ENCODE measurements at places on chromosomes 13 and 19.
A peak's percentile ranks its signal among the peaks of the same experiment; 100 is the strongest.

DNA sequence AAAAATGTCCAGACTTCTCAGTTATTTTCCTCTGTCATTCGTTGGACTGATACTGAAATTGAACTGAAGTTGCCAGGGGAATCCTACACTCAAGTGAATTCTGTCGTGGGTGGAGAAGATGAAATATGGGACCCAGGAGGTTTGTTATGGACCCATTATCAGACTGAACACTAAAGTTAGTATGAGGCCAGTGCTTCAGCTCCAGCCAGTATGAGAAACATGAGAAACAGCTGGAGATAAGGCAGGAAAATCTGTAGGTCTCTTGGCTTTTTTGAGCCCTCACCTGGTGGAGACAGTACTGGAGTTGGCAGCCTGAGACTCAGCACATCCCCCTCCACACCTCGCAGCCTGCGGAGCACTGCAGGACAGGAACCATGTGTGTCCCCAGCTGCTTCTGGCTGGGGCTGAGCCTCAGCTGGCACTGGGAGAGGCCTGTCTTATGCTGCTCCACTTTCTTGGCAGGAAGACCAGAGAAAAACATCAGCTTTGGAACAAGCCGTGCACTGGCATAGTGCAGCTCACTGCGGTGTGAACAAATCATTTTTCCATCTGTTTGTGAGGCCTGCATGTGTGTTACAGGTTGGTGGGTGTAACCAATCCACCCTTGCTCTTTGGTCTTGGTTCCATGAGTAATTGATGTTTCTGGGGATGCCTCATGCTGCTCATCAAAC lies 641.0 kb downstream of the FGF9 start:
- no peak for DNase-seq

- DNase-seq, result no peak
Measured at GRCh38 chr19:39941615-39942365, 7.4 kb upstream of the FCGBP start.

- DNase-seq, result peak; percentile 16
Measured at GRCh38 chr19:41876847-41877832, at the start of gene CD79A. Gene CD79A (plus strand): TSS chr19:41877279. CDS start chr19:41877305, 26 bp downstream.

DNA sequence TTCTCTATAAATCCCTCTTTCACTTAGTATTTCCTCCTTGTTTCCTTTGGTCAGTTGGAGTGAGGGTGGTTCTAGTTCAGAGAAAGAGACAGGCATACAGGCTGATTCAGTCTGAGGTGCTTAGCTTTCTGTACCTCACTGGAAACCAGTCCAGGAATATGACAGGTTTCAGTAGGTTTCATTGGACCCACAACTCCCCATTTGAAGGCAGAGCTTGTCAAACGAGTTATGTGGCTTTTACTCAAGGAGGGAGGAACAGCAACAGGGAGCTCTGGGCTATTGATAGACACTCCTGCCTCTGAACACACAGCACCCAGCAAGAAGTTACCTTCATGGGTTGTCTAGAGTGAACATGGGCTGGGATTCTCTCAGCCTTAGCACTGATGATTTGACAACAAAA lies 14.5 kb downstream of the ACTN4 start:
- no peak for DNase-seq

DNA sequence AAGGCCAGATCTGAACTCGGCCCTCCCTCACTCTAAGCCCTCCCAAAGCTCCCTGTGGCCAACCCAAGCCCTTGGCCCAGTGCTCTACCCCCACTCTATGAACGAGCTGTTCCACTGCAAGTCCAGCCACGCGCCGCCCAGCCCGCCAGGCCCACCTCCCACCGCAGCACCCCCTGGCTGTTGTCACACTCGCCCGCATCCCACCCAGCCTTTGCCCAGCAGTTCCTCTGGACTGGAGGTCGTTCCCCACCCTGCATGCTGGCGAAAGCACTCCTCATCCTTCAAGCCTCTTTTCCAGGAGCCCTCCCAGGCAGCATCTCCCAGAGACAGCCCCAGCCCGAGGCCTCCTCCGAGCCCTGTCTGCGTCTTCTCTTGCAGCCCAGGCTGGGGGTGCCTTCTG lies 33.1 kb upstream of the ONECUT3 start:
- no peak for DNase-seq

GRCh38 chr19:49361438-49362047 lies 673 bp downstream of the TEAD2 start:
- no peak for DNase-seq

GRCh38 chr13:38376546-38376945 lies 26.9 kb downstream of the UFM1 start:
- DNase-seq, result no peak

GRCh38 chr19:15374796-15375440 lies 4.7 kb downstream of the AKAP8 start:
- DNase-seq, result no peak

DNA sequence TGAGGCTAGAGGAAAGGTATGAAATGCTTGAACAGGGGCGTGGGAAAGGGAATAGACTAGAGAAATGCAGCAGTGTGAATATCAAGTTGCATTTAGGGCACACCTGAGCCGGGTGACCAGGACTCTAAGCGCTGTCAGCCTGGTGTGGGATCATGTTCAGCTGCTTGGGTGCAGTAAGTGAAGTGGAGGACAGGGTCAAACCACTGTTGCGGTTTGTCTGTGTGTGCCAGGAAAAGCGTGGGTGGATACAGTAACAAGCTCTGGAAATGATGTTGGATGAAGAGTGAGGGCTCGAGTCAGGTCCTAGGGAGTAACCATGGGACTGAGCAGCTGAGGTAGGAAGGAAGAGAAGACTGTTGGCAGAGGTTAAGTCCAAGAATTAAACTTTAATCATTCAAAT lies 15.8 kb downstream of the DGKH start:
- DNase-seq, result no peak

- no peak for DNase-seq
Measured at GRCh38 chr13:98350746-98351330, 173.8 kb upstream of the RNF113B start.

GRCh38 chr19:14088634-14089411 lies 1.7 kb downstream of the SAMD1 start:
- no peak for DNase-seq

GRCh38 chr13:78139765-78140164 lies 221.1 kb upstream of the EDNRB start:
- no peak for DNase-seq

DNA sequence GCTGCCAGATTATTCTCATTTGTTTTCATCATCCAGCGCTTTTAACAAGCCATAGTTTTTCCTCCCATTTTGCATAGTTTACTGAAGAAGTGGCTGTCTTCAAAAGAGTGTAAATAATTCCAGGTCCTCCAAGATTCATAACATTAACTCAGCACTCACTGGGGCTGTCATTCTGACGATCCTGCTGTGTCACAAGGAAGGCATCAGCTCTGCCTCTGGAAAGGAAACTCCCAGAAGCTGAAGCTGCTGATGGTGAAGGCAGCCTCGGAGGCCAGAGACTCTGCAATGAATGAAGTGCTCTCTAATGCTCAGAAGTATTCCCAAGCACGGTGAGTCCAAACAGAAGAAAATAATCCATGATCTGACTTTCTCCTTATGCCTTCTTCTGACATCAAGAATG lies 60.0 kb downstream of the FLT1 start:
- DNase-seq, result no peak

DNA sequence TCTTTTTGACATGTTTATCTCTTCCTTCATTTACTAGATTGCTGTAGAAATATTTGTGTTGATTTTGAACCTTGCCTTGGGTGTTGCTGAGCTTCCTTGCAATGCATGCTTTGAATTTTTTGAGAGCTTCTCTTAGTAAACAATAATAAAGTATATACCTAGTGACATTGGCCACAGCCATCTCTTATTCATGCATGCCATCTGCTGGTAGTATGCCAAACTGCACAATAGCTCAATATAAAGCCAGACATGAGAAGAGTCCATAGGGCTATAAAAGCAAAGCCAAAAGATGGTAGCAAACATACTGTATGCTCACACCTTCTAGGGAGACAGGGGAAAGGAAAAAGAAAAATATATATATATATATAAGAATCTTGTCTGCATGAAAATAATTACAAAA lies 18.9 kb upstream of the ZSCAN5A start:
- DNase-seq, result peak; percentile 22

DNA sequence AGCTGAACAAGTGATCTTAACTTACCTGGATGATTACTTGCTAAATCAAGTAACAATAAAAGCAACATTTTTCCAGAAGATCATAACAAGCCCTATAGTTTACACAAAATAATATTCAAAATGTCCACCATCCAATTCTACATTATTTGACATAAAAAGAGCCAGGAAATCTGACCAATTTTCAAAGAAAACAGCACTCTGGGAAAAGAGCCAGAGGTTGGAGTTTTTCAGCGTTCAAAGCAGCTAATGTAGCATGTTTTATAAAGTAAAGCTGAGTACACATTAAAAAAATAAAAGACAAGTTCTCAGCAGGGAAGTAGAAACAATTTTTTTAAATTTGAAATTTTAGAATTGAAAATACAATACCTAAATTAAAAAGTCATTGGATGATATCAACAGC lies 62.6 kb downstream of the UFM1 start:
- DNase-seq, result no peak

DNA sequence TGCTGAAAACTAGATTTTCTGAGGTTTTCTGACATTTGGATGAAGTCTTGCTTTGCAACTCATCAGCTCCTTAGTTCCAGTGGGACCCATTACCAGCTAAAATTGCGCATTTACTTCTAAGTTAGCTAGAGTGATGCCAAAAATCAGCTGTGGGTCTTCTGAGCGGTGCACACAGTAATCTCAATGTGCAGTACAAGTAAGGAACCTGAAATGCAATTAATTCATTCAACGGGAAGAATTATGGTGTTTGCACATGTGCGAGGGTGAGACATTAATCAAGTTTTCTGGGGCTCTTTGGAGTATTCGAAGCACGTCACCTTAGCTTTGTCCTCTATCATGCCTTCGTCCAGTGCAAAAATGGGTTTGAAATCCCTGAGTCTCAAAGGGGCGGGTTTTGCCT lies 146.2 kb downstream of the MYO16 start:
- DNase-seq, result no peak

DNA sequence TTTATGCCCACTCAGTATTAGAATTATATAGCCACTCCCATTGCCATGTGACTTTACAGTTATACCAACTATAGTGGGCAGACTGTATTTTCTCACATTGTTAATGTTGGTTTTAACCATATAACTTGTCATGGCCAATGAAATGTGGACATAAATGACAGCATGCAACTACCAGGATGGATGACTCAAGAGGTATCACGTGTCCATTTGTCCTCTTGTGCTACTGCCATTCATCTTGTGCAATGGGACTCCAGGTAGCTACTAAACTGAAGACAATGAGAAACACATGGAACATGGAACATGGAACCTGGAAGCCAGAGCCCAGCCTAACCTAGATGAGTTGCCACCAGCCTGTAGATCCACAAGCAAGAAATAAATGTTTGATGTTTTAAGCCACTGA lies 242.7 kb upstream of the IPO5 start:
- DNase-seq, result no peak

GRCh38 chr19:48659768-48660167 lies 13.0 kb downstream of the NTN5 start:
- DNase-seq, result peak; percentile 57

GRCh38 chr13:106329941-106330340 lies 205.5 kb downstream of the EFNB2 start:
- no peak for DNase-seq

DNA sequence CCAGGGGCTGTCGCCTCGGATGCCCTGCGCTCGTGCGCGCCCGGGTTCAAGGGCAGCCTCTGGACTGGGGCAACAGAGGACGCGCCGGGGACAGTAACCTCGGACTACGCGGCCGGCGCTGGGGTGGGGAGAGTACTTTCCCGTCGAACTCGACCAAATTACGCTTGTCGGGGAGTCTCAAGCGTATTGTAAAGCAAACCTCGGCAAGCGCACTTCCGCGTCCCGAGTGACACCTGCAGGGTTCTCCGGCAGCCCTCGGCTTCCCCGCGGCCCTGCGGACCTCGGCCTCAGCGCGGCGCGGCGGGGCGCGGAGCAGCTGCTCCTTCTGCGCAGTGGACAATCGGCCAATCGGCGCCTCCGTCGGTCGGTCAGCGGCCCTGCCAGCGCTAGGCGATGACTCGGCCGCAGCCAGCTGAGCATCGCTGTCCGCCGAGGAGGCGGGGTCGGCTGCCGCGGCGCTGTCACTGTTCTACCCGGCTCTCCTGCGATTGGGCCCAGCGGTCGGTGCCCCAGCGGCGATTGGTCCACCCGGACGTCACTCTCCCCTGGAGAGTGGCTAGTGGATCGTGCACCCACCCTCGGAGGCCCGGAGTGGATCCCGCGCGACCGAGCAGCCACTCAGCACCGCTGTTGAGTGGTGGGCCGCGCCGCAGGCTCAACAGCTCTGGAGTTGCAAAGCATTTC lies at the start of gene SLC46A3:
Gene SLC46A3, minus strand, starts transcription at position 428 of the 684 bp plus-strand sequence. CDS start 972 bp downstream, outside the sequence.
- DNase-seq, result peak; percentile 88

GRCh38 chr19:38273499-38273898 lies 9.1 kb downstream of the SPINT2 start:
- no peak for DNase-seq

DNA sequence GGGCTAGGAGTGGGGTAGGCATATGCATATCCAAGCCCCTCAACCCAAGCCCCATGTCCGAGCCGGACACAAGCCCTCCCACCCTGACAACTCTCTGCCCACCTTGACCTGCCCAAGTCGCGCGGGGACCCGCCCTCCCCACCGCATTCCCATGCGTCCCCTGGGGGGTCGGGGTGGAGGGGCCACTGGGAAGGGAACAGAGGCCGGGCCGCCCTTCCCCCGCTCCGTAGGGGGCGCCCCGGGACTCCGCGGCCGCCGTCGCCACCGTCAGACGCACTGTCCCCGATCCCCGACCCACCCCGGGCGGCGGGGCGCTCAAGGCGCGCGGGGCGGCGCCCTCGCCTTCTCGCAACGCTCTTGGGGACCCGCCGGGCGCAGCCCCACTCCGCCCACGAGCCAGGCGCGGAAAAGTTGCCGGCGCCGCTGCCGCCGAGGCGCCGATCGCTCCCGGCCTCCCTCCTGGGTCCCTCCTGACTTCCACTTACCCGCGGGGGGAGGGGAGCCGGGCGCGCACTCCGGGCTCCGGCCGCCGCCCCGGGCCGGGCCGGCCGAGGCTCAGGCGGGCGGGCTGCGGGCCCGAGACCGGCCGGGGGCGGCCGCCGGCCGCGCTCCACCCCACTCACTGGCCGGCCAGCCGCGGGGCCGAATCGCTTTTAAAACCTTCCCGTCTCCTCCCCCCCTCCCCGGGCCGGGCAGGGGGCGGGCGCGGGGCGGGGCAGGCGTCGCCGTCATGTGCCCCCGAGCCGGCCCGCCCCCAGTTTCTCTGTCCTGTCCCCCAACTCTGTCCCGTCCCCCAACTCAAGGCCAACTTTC lies 34.4 kb upstream of the NANOS3 start:
- no peak for DNase-seq

DNA sequence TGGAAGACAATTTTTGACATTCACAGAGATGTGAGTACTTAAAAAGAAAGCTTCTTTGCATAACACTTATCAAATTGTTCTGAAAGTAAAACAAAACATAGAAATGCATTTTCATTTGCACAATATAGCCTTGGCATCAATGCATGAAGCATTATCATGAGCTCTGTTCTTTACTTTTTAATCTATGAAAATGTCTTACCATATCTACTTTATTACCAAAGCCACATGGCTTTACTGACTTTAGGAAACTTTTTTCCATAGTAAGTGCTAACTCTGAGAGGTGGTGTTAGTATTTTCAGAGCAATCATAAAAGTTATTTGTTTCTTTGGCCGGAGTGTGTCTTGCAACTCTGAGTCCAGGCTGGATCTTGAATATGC lies 10.5 kb downstream of the TNFRSF19 start:
- DNase-seq, result no peak

Measured in DMS153 (cell line).